Glomerular endothelial cell (primary cell): ENCODE measurements at places on chromosomes 12 and 14. TPM values are rescaled to one million over a fixed set of nuclear protein-coding genes. Genes with fewer than 3 reads are reported as not detected.
A peak's percentile ranks its signal among the peaks of the same experiment; 100 is the strongest.

The TAS2R7 gene
- 0.18 TPM in 1 of 2 replicates, not detected in the other for total RNA-seq

The MYL6B gene
- 103 and 104 TPM in 2 replicates for total RNA-seq

The INHBC gene
- not detected in 2 replicates for total RNA-seq

The BCL11B gene
- 0.18 TPM in 1 of 2 replicates, not detected in the other for total RNA-seq

The LHX5 gene
- total RNA-seq, result not detected in 2 replicates

The HOXC13 gene
- total RNA-seq, result not detected in 2 replicates

The MGP gene
- total RNA-seq, result 2.6 and 9.1 TPM in 2 replicates

The CBLN3 gene
- total RNA-seq, result 4.7 TPM in 2 replicates

GRCh38 chr14:55000381-55000780, 26.5 kb downstream of the WDHD1 start:
- DNase-seq, result no peak

DNA sequence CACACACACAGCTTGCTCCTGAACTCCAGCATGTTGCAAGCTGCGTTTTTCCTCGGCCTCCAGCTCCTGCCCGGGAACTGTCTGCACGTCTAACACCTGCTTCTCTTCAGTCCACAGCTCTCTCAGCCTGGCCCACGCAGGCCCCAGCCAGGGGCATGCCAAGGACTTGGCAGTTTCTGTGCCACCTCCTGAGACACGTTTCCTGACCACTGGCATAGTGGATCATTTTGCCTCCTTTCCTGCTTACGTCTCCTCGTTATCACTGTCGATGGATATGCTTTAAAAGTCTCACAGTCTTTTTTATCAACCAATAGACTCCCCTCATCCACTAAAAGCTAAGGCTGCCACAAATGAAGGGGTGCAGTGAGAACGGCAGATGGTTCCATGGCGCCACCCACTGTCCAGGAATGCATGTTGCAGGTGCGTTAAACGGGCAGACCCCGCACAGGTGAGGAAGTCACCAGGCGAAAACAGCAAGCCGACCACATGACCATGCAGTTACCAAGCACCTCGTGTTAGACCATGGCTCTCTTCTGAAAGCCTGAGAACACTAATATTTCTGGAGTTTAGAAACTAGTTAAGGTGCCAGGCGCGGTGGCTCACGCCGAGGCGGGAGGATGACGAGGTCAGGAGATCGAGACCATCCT, 14.7 kb upstream of the TEAD4 start:
- no peak for DNase-seq

DNA sequence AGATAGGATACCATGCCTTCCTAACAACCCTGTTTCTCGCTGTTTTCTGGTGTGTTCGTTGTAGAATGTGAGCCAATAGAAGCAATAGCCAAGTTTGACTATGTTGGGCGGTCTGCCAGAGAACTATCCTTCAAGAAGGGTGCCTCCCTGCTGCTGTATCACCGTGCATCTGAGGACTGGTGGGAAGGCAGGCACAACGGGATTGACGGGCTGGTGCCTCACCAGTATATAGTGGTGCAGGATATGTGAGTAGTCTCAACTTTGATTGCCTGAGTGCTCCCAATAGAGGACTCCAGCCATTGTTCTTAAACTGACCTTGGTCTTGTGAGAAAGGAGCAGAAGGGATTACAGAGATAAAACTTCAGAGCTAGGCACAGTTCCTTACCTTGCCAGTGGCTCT, 96.2 kb downstream of the KICS2 start:
- no peak for DNase-seq

GRCh38 chr14:36099619-36100018, 76.9 kb downstream of the PTCSC3 start:
- no peak for DNase-seq

GRCh38 chr12:457676-458075, 2.1 kb upstream of the B4GALNT3 start:
- no peak for DNase-seq

- DNase-seq, result no peak
Measured at GRCh38 chr14:49310298-49310697, 275.9 kb downstream of the RPS29 start.

GRCh38 chr12:94173660-94174265, 25.4 kb downstream of the PLXNC1 start:
- no peak for DNase-seq

- no peak for DNase-seq
Measured at GRCh38 chr12:80946591-80946990, 8.9 kb upstream of the LIN7A start.

- peak; percentile 92 for DNase-seq
Measured at GRCh38 chr12:6752921-6753771, at the start of gene MLF2. Gene MLF2 (minus strand): TSS chr12:6753141. CDS start chr12:6752334, 807 bp downstream.

DNA sequence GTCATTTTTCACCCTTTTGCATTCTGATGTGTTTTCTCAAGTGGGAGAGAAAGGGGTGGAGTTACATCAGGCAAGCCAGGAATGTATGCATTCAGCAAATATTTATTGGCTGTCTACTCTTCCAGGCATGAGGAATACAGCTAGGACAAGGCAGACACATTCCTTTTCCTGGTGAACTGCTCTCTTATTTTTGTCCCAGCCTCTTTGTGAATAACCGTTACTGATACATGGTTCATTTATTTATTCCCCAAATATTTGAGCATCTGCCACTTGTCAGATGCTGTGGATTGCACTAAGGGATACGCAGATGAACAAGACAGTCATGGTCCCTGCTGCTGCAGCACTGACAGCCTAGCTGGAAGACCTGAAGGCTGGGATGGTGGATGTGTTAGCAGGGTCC, 6.1 kb downstream of the PELI2 start:
- DNase-seq, result no peak

DNA sequence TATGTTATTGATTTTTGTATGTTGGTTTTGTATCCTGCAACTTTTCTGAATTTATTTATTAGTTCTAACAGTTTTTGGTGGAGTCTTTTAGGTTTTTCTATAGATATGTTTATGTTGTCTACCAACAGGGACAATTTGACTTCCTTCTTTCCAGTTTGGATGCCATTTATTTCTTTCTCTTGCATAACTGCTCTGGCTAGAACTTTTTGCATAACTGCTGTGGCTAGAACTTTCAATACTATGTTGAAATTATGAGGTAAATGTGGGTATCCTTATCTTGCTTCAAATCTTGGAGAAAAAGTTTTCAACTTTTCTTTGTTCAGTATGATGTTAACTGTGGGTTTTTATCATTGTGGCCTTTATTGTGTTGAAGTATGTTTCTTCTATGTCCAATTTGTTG, 39.9 kb upstream of the PLBD1 start:
- no peak for DNase-seq

DNA sequence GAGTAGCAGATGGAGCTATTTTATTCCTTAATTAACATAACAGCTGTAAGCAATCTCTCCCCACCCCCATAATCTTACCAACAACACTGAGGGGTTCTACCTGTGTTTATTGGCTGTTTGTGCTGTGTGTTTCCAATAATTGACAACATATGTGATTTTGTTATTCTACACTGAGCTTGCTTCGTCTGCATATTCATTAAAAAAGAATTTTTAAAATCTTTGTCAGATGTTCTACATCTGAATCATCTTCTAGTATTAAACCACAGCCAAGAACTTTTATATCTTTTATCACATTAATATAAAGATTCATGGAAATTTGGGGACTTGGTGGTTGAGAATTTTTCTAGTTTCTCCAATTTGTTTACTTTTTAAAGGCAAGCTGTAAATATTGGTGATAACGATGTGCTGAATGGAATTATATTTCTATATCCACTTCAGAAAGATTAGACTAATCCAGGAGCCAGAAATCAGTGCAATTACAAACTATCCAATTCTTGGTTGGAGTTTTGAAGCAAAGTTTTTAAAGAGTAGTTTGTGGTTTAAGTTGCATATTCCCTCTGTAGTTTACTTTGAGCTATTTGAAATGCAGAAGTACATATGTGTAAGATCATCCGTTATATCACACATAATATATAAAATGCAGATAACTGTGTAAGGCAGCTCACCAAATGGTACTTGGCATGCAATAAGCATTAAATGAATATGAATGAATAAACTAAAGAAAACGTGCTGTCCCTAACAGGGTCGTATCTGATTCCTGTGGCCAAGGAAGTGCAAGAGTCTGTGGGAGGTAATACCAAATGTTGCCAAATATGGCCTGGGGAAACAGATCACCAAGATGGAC, 206.9 kb downstream of the PELI2 start:
- DNase-seq, result no peak

GRCh38 chr12:81081726-81082125, 3.8 kb downstream of the ACSS3 start:
- DNase-seq, result no peak

DNA sequence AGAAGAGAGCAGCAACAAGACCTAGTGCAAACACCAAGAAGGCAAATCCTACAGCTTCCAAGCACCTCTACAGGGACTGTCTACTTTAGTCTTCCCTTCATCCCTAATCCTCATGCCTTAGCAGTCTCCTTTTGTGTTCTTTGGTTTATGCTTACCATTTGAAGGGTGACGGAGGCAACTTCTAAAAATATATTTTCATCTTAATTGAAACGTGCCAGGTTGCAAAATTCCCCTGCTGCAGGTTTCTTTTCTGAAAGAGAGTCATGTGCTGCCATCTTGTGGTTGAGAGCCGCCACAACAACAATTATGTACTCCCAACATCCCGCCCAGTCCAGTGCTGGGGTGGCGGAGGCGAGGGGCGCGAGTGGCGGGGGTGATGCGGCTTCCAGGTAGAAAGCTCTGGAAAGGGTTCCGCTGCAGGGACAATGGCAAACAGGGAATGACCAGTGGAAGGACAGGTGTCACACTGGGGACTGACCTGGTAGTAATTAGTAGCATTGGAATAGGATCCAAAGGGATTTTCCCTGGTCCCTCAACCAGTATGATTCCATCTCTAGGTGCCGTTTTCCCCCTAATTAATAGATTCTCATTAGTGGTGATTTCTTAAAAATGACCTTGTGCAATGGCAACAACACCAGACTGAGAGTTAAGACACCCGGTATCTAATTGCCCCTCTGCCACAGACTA, 80.3 kb upstream of the GNG2 start:
- DNase-seq, result peak; percentile 29

GRCh38 chr12:113222730-113223531, 1.7 kb downstream of the TPCN1 start:
- DNase-seq, result peak; percentile 90

DNA sequence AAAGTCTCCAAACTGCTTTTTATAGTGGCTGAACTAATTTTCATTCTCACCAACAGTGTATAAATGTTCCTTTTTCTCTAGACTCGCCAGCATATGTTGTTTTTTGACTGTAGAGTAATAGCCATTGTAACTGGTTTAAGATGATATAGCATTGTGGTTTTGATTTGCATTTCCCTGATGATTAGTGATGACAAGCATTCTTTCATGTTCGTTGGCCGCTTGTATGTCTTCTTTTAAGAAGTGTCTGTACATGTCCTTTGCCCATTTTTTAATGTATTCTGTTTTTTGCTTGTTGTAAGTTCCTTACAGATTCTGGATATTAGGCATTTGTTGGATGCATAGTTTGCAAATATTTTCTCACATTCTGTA, 404.9 kb downstream of the FLRT2 start:
- no peak for DNase-seq

GRCh38 chr12:48793696-48794095, 4.8 kb upstream of the ADCY6 start:
- no peak for DNase-seq

GRCh38 chr14:72583316-72584272, 310.3 kb downstream of the DPF3 start:
- DNase-seq, result no peak

DNA sequence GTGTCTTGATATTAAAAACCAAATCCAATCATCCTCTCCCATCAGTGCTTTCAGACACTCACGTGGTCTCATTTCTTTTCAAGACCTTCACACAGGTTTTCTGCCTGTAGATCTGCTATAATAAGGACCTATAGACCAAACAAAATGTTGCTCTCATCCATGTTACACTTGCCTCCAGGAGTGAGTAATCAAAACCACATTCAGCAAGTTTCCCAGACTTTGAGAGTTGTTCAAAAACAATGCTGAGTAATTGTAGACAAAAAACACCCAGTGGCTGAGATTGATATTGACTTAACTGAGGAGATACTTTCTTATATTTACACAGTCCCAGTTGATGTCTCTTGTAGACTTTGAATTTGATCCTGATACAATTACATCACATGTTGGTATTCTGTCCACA, 383.1 kb downstream of the TMEM132D start:
- DNase-seq, result no peak

DNA sequence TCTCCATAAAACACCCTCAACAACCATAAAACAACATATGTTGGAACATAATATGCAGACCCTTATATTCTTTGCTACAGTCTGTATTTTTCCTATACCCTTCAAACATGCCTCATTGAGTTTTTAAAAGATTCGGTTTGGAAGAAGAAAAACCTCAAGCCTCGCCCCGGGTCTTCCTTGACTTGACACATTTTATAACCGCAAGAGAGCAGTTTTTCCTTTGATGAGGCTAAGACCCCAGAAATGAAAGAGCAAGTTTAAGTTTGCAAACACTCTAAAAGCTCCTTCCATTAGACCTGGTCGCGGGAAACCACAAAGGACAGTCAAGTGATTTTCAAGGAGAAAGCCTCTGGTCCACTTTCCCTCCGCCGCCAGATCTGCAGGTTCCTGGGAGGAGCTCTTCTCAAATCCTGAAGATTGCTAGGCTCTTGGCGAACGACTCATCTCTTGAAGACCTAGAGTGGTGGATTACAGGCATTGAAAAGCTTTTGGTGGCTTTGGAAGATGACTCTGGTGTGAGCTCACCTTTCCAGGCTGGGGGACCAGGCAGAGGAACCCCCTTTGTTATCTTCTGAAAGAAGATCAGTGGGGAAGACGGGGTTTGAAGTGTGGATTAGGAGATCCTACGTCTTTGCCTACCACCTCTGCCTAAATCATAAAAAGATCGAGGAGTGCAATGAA, at the start of gene ASCL4:
Gene ASCL4, plus strand, starts transcription at position 356 of the 681 bp plus-strand sequence. CDS start 515 bp downstream, outside the sequence.
- DNase-seq, result no peak

DNA sequence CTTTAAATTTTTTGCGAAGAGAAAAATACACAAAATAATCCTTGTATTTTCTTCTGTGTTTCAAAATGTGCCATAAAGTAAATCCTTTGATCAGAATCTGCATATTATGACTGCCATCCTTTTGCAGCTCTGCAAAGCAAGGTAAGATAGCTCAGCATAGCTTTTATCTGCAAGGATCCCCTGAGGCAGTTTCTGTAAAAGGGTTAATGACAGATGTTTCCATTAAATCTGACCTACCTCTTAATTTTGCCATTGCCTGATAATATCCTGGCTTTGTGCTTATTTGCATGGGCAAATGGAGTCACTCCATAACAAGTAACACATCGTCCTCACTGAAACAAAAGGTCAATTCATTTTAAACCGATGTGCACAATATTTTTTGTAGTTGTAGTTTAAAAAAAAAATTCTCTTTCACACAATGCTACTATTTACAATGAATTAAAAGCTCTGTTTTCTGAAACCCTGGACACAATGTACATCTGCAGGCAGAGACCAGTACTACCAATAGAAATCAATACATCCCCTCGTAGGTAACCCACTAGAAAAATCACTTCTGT, 108.5 kb upstream of the SOX5 start:
- DNase-seq, result no peak

GRCh38 chr12:122730215-122731014, at the start of gene HCAR1:
Gene HCAR1 (minus strand): TSS chr12:122730844. CDS start chr12:122730339, 505 bp downstream.
- DNase-seq, result no peak

GRCh38 chr14:85090681-85091080, 439.3 kb upstream of the FLRT2 start:
- no peak for DNase-seq
